ENCODE measurements at places on chromosomes 2 and 18.

DNA sequence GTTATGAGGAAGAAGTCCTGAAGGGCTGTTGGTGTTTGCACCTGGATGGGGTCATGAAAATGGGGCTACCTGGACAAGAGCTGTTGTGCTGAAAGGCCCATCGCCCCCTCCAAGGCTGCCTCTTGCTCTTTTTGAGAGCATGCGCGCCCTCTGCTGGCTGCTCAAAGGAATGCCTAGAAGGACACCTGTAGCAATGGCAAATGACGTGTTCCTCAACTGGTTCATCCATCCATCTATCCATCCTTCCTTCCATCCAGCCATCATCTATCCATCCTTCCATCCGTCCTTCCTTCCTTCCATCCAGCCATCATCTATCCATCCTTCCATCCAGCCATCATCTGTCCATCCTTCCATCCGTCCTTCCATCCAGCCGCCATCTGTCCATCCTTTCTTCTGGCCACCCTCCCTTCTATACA, 17.2 kb upstream of the RPL31 start:
- DNase-seq: peak; percentile 80

DNA sequence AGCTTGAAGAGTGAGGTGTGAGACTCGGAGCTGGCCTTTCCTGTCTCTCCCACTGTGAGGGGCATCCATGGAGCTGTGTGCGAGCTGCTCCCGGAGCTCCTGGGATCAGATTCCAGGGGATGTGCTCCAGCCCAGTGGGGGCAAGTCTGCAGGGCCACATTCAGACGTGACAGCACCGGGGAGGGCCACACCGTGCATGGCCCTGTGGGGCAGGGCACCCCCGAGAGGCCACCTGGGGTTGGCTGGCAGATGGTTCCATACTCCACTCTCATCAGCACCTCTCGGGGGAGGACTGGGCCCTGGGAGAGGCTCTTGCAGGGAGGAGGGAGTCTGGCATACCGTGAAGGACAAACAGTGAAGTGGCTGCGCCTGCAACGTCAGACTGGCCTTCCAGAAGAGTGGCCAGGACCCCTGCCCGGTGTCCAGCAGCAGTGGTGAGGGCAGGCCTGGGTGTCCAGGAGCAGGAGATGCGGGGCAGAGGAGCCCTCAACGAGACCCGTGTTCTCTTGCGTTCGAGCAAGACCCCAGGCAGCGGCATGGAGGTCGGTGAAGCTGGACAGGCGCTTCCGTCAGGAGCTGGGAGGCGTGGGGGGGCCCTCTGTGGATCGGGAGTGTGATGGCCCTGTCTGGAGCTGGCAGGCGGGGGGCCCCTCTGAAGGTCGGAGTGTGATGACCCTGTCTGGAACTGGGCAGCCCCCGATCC, 84.3 kb downstream of the ASB1 start:
- no peak for DNase-seq

DNA sequence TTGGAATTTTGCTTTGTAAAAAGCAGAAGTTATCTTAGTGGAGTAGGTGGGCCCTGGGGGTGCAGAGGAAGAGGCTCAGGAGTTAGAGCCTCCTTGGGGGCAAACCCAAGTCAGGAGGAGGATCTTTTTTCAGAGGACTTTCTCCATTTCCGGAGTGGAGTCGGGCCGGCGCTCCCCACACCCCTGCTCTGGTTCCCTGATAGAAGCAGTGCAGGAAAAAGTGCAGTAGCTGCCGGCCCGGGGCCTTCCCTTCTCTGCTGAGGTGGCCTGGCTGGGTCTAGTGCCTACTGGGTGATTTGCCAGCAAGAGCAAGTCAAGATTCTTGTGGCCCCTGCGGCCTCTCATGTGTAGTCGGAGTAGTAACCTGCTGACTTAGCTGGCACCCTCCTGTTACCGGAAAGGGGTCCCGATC, 124.2 kb upstream of the HS6ST1 start:
- DNase-seq: no peak

GRCh38 chr18:56157541-56157940, 480.9 kb downstream of the TXNL1 start:
- no peak for DNase-seq

DNA sequence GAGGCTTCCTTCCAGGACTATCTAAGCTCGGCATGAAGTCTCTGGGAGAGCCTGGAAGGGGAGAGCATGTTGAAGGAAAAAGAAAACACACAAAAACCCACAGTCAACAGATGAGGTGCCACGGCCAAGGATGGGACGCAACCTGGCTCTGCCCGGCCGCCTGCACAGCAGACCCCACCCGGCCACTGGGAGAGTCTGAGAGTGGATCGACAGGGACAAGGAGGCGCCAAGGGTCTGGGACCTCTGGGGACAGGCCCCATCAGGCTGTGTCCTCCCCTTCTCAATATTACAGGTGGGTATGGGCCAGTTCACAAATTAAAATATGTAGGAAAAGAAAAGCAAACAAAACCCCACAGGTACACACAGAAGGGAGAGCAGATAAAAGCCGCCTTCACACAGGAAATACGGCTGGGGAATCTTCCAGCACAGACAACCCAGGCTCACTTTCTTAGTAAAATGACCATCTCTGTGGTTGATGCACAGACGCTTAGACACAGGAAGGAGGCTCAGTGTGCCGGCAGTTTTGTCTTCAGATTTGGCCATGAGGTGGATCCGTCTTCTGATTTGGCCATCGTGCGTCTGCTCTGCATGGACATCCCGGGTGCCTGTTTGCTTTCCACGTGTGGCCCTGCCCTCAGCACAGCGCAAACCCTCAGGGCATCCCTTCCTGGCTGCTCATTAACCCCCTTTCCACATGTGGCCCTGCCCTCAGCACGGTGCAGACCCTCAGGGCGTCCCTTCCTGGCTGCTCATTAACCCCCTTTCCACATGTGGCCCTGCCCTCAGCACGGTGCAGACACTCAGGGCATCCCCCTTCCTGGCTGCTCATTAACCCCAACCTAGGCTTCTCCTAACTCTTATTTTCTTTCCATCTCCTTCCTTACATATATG, 138.4 kb downstream of the EIPR1 start:
- DNase-seq: no peak

DNA sequence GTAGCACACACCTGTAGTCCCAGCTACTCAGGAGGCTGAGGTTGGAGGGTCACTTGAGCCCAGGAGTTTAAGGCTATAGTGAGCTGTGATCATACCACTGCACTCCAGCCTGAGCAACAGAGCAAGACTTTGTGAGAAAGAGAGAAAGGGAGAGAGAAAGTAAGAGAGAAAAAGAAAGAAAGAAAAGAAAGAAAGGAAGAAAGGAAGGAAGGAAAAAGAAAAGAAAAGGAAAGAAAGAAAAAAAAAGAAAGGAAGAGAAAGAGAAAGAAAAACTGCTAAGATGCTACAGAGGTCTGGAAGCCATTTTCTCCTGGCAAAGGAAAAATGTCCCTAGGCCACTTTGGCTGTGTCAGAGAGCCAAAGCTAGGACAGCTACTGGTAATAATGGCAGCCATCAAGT, 30.6 kb downstream of the DRC1 start:
- DNase-seq: no peak

- no peak for DNase-seq
Observed at GRCh38 chr2:204453730-204454167, 91.5 kb upstream of the PARD3B start.

DNA sequence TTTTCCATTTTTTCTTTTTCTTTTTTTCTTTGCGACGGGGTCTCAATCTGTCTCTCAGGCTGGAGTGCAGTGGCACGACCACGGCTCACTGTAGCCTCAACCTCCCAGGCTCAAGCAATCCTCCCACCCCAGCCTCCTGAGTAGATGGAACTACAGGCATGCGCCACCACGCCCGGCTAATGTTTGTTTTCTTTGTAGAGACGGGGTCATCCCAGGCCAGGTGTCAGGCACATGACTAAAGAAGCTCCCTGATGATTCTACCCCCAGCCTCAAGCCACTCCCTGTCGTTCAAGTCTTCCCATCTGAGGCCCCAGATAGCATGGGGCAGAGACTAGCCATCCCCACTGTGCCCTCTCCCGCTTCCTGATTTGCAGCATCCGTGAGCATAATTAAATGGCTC, 9.8 kb upstream of the FZD5 start:
- DNase-seq: no peak

DNA sequence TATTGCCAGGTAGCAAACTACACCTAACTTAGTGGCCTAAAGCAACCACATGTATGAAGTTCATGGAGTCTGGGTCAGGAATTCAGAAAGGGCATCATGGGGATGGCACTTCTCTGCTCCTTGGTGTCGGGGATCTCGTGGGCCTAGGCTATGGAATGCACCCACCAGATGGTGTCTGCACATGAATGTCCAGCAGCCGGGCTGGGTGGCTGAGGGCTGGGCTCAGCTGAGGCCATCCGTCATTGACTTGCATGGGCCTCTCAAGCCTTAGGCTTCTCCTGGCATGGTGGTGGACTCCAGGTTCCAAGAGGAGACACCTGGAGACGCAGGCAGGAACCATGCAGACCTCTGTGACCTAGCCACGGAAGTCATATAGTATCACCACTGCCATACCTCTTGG, 26.0 kb upstream of the RPL31 start:
- DNase-seq: no peak

- DNase-seq: no peak
Observed at GRCh38 chr2:39490586-39490985, 53.5 kb upstream of the MAP4K3 start.

GRCh38 chr2:102672107-102672776, 52.9 kb downstream of the SLC9A2 start:
- DNase-seq: no peak

DNA sequence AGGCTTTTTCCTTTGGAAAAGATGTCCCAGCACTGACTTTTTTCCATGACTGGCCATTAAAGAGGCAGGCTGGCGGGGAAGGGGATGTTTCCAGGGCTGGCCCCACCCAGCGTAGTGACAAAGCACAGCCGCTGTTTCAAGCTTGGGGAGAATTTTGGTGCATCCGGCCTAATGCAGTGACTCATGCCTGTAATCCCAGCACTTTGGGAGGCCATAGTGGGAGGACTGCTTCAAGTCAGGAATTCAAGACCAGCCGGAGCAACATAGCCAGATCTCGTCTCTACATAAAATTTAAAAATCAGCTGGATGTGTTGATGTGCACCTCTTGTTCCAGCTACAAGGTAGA, 78.0 kb upstream of the SH3BP4 start:
- no peak for DNase-seq

GRCh38 chr18:21433436-21433835, 167.1 kb downstream of the ESCO1 start:
- DNase-seq: no peak

- no peak for DNase-seq
Observed at GRCh38 chr2:217335341-217335966, 475.6 kb upstream of the TNP1 start.

DNA sequence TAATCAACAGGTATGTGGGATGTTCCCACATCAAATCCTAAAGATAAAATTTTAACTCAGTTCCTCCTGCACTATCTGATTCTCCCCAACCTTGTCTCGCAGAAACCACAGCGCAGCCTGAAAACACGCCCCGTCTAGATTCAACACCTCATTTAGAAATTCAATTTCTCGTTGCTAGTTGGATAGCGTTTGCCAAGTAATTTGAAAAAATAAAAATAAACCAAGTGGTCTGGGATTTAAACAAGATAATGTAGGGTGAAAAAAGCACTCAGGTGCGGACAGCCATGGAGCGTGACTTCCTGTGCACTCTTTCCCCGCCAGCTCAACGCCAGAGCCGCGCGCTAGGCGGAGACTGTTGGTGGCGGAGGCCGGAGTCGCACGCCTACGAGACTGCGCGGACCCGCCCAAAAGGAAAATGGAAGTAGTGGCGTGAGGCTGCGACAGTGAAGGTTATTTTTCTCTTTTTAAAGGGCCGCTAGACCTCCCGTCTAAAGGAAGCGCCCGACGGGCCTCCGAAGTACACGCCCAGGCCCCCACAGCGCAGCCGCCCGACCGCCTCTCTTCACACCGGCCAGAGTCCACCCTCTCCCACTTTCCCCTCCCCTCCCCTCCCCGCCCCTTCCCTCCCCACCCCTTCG, 615 bp upstream of the CCNT2 start:
- peak; percentile 91 for DNase-seq

- DNase-seq: no peak
Observed at GRCh38 chr2:10717628-10718027, 3.8 kb upstream of the ATP6V1C2 start.

GRCh38 chr2:61557381-61557780, 19.2 kb upstream of the XPO1 start:
- no peak for DNase-seq

- DNase-seq: no peak
Observed at GRCh38 chr2:240341064-240341463, 94.4 kb upstream of the GPC1 start.

DNA sequence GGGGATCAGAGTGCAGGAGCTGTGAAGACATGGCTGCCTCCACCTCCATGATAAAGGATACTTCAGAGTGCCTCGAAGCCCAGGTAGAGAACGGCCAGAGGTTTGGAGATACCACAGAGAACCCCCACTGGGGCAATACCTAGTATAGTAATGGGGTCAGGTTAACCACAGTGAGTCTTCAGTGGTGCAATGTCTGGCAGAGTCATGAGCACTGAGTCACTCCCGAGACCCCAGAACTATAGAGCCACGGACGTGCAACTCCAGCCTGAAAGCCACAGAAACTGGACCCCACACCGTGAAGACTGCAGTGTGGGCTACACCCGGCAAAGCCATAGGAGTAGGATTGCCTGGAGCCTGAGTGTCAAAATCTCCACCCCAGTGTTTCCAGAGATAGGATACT, 746.6 kb downstream of the CBLN2 start:
- no peak for DNase-seq

- DNase-seq: no peak
Observed at GRCh38 chr2:58971511-58972360, 730.6 kb upstream of the FANCL start.

GRCh38 chr2:43071599-43072550, 154.5 kb downstream of the ZFP36L2 start:
- no peak for DNase-seq

DNA sequence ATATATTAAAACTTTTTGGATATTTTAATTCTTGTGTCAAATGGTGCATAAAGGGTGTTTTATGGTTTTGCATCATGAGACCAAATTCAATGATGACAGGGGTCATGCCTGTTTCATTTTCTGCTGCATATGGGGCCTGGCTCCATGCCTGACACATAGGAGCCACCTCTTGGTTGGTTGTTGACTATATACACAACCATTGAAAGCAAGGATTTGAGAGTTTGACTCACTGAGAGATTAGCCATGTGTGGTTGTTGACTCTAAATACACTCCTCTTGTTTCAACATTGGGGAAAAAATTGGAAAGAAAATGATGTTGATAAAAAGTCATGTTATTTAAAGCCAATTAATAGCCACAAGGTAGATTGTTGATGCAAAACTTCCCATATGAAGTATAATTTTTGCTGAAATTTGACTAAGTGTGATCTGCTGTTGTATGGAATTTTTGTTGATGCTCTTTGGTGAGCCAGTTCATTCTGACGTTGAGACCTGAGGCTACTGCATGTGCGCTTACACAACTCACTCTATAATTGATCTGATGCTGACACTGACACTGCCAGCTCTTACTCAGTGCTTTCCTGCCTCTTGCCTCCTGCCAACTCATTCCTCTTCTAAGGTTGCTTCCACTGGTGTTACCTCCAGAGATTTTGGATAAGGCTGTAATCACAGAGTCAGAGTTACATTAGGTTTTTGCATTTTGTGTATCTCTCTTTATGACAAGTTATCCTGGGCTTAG, 446.2 kb upstream of the SLC14A2 start:
- no peak for DNase-seq

Measured in activated naive CD4-positive, alpha-beta T cell treated with anti-CD3 and anti-CD28 coated beads, Interleukin-2, amount 50 U/mL, for 16 hours (primary cell).